ENCODE measurements at places on chromosomes 2 and 18.

GRCh38 chr2:43898134-43898837, 59.5 kb downstream of the ABCG8 start:
- DNase-seq = peak; percentile 40

GRCh38 chr2:176407706-176408105, 138.5 kb downstream of the MTX2 start:
- no peak for DNase-seq

GRCh38 chr2:228056293-228057097, 125.0 kb downstream of the SPHKAP start:
- DNase-seq = no peak

DNA sequence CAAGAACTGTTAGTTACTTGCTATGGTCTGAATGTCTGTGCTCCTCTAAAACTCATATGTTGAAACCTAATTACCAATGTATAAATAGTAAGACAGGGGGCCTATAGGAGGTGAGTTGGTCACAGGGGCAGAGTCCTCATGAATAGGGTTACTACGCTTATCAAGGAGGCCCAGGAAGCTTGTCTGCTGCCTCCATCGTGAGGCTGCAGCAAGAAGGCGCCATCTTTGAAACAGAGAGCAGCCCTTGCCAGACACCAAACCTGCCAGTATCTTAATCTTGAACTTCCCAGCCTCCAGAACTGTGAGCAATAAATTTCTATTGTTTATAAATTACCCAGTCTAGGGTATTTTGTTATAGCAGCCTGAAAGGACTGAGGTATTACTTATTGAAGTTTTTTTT, 79.1 kb downstream of the TGIF1 start:
- no peak for DNase-seq

DNA sequence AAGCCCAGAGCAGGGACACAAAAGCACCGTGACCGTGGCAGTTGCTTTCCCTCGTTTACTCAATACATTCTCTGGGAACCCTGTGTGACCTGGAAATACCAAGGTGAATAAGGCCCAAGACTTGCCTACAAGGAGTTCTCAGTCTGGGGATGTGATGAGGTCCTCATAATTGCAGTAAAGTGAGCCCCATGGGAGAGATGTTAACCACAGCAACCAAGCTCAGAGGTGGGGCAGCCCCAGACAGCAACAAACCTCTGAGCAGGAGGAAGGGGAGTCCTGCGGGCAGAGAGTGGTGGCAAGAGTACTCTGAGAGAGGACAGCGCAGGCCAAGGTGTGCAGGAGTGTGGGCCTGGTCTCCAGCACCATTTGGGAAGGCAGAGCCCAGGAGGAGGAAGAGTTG, 91.6 kb downstream of the TTC32 start:
- DNase-seq = no peak

DNA sequence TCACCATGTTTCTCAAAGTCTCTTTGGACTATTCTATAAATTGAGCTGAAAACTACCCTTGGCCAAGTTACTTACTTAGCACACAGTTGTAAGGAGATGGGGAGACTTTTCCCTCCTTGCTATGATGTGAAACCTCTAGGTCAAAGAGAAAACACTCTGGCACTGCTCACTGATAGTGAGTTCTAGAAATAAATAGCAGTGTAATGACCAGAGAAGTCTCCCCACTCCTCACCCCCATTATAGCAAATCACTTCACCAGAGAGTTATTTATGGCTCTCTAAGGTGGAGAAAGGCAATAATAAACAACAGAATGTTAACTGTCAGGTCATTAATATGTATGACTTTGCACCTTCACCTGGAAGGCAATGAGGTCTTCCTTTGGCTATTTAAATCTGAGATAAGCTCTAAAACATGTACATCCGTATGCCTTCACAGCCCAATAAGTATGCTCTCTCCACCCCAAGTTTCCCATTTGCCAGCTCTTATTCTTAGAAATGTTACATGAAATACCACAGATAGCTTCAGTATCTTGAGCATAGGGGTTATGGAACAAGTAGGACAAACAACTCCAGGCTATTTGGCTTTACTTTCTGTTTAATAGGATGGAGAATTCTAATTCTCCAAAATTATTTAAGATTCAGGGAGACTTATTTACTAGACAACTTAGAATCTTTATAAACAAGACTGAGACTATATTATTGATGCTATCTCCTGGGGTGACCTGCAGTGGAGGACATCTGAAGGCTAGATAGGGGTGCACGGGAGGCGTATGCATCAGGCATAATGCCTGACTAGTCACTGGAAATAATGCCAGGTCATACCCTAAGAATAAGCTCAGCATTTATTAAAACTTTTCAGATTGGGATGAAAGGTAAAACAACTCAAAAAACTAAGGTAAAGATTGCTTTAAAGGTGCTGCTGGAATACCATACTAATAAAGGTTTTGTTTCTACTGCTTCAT, 65.3 kb upstream of the DTNB start:
- DNase-seq = no peak

- no peak for DNase-seq
Observed at GRCh38 chr2:72815655-72816278, 10.1 kb downstream of the EXOC6B start.

DNA sequence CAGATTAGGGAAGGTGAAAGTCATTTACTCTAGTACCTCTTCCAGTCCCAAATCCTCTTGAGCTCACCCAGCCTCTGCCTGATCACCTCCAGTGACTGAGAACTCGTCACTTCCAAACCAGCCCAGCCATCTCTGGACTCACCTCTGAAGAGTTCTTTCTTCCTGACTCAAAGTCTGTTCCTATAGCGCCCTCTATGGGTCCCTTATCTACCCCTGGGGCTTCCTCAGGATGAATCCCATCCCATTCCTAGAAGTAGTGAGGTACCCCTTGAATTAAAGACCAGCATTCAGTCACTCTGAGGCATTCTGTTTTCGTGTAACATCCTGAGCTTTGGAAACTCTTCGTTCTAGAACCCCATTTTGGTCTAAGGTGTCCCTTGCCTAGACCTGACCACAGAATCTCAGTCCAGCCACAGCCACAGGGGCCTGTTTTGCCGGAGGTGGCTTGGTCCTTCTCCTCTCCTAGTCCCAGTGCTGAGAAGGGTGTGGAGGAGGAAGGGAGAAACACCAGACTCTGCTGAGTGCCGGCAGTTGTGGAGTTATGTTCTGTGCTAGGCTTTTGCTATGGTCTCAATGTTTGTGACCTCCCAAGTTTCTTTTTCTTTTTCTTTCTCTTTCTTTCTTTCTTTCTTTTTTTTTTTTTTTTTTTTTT, 32.7 kb downstream of the SIX3 start:
- DNase-seq = no peak

GRCh38 chr2:30273574-30273929, 42.2 kb downstream of the LBH start:
- no peak for DNase-seq

- no peak for DNase-seq
Observed at GRCh38 chr2:236026841-236027240, 141.3 kb downstream of the GBX2 start.

GRCh38 chr2:22055784-22056620, 932.2 kb downstream of the TDRD15 start:
- DNase-seq = peak; percentile 46

GRCh38 chr2:7694076-7694985, 777.1 kb downstream of the RNF144A start:
- DNase-seq = no peak

GRCh38 chr2:147577323-147577997, 267.4 kb upstream of the ACVR2A start:
- peak; percentile 68 for DNase-seq

- DNase-seq = no peak
Observed at GRCh38 chr2:150705357-150705756, 217.9 kb upstream of the RND3 start.

DNA sequence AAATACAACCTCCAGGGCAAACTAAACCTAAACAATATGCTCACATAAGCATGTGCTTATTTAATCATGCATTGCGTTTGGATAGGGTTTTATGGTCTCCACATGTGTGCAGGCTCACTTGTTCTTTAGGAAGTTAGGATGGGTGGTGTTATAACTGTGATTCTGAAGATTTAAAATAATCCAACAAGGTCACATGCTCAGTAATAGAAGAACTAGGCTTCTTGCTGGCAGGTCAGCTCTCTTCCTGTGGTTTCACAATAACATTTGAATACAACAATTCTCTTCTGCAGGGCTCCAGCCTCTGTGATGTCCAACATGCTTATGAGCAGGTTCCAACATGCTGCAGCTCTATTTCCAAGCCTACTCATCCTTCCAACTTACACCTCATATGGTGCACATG, 84.0 kb downstream of the MYL12B start:
- DNase-seq = no peak

DNA sequence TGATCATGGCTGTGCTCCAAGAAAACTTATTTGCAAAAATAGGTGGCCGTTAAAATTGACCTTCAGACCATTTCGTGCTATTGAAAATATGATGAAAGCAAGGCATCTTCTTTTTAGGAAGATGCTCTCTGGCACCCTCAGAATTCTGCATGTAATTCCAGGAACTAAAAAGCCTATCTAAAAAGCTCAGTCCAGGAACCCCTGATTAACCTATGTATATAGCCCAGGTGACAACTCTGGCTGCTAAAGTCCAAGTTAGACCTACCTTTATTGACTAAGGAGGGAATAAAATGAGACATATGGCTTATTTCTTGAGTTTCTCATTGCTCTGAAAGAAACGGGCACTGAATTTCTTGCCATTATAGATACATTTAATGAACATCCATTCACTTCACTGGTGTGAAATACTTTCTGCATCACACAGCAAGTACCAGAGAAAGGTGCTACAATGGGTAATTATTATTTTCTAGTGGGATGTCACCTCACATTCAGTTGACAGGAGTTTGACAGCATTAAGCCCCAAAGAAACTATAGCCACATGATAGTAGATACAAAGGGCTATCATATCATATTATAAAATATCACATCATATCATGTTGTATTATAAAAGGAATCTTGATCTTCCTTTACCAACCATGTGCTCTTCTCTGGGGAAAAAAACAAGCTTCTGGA, 83.8 kb downstream of the EPHA4 start:
- no peak for DNase-seq

- DNase-seq = no peak
Observed at GRCh38 chr2:241204010-241204384, 15.5 kb downstream of the ANO7 start.

DNA sequence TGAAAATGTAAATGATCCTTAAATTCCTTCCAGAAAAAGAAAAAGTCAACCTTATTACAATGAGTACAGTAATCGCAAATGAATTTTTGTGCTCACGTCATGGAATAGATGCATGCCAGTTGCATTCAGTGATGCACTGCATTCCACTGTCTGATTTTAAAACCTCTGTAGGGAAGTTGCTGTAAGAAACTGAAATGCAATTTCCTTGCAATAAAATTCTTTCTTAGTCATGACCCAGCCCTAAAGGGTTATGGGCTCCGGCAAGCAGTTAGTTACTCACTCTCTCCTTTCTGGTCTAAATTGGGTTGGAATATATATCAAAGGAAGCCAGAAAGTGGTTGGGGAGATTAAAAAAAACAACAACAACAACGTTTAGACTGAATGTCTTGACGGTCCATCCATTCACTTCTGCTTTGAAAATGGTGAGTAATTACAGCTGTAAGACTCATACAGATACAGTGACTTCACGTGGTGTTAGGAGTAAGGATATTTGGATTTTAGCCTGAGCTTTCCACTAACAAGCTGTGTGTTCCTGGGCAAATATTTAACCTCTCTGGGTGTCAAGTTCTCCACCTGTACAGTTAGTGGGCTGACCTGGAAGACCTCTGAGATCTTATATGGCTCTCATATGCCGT, 8.6 kb upstream of the RND3 start:
- no peak for DNase-seq

DNA sequence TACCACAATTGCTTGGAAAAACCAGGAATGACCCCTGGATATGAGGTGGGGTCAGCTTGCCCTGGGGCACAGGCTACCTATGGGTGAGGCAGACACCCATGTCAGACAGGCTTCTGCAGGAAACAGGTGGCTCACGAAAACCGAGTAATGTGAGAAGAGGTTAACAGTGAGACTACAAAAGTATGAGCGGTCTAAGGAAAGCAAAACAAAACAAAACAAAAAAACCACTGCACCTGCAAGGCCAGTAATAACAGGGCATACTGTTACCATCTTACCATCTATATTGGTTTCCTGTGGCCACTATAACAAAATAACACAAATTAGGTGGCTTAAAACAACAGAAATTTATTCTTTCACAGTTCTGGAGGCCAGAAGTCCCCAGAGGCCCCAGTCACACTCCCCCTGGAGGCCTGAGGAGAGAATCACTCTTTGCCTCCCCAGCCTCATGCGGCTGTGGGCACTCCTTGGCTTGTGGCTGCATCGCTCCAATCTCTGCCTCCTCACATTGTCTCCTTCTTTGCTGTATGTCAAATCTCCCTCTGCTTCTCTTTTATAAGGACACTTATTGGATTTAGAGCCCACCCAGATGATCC, 86.6 kb upstream of the EPC2 start:
- no peak for DNase-seq

DNA sequence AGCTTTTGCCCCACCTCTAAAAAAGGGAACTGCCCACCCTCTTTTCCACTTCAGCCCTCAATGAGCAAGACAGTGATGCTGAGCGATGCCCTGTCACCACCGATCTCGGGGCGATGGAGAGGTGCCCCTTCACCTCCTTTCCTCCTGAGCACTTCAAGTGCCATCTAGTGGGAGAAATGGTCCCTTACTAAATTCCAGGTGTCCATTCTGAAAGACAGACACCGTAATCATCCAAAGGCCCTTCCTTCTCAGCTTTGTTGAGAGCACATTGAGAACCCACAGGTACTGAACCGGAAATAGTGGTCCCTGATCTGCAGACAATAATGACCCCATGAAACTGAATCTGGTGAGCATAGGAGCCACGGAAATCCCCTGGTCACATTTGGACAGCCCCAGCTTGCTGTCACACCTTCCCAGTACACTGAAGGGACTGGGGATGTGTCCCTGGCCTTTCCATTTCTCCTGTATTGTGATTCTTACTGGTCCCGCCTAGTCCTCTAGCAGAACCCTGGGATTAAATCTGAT, 38.5 kb downstream of the KCTD18 start:
- no peak for DNase-seq

- DNase-seq = peak; percentile 68
Observed at GRCh38 chr2:230864605-230865306, at the start of gene ITM2C. Gene ITM2C, plus strand, starts transcription at chr2:230864942. Its CDS starts 84 bp downstream, at chr2:230865026.

- DNase-seq = no peak
Observed at GRCh38 chr2:61125123-61125710, 36.8 kb upstream of the C2orf74 start.

DNA sequence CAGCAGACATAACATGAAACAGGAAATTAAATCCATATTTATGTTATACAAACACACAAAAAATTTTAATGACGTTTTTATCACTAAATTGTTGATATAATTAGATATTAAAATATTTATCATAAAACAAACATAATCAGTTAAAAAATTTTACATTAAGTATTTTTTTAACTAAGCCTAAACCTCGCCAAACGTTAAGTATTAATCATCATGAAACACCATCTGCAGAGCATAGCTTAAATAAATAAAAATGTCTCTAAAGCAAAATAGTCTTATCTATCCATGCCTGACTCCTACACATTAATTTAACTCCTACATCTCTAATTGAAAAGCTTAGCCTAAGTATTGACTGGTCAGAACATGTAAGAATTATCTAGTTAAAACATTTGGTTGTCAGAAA, 271.6 kb upstream of the RND3 start:
- no peak for DNase-seq

Data from mucosa of gallbladder (tissue), 1 donor.